ENCODE measurements at places on chromosomes 4 and X.

DNA sequence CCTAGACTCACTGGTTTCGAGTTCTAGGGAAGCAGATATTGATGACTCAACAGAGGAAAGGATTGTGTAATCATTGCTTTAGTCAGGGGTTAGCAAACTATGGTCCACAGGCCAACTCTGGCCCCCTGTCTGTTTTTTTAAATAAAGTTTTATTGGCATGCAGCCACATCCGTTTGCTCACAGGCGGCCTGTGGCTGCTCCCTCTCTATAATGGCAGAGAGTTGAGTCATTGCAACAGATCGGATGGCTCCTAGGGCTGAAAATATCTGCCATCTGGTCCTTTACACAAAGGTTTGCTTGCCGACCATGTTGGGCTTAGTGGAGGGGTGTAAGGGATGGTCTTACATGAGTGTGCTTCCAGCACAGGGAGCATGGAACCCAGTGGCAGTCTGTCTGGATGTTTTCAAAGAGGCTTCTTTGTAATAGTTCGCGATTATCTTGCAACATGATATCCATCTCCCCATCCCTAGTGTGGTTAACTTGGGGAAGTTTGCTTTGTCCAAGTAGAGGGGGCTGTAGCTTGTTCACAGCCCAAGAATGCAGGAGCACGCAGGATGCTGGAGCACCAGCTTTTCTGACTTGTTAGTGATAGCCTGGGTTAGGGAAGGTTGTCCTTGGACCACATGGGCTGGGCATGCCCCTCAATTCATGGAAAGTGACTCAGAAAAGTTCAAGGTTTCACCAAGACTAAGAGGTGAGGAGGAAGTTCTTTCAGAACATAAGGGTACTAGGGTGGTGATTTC lies 59.3 kb upstream of the CLDN34 start:
- DNase-seq: no peak

GRCh38 chrX:41265615-41266014 lies 68.3 kb upstream of the DDX3X start:
- DNase-seq: no peak

DNA sequence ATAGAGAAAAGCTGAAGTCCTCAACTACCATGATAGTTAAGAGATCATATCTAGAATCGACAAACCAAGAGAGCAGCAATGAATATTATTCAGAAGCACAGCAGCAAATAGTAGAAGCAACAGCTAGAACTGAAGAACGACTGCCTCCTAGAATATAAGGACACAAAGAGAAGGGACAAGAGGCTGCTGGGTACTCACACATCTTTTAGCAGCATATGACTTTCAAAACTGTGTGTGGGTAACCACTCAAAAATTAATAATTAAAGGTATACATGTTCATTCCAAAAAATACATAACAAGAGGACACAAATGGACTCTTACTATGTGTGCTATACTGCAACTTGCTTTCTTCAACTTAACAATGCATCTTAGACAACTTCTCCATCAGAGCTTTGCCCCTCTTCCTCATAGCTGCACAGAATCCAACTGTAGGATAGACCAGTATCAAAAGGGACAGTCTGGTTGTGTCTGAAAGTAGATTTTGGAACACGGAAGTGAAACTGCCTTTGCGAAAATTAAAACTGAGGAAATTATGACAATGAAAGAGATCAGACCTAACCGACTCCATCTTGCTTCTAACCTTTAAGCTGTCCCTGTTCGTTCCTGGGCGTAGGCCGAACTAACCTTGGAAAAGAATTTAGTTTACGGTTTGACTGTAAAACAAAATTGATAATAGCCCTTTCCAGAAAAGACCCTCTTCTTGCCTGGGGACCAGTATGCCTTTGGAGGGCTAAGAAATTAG lies 125.7 kb downstream of the SH3KBP1 start:
- DNase-seq: no peak

- no peak for DNase-seq
Measured at GRCh38 chr4:101000496-101000895, 346.8 kb downstream of the PPP3CA start.

DNA sequence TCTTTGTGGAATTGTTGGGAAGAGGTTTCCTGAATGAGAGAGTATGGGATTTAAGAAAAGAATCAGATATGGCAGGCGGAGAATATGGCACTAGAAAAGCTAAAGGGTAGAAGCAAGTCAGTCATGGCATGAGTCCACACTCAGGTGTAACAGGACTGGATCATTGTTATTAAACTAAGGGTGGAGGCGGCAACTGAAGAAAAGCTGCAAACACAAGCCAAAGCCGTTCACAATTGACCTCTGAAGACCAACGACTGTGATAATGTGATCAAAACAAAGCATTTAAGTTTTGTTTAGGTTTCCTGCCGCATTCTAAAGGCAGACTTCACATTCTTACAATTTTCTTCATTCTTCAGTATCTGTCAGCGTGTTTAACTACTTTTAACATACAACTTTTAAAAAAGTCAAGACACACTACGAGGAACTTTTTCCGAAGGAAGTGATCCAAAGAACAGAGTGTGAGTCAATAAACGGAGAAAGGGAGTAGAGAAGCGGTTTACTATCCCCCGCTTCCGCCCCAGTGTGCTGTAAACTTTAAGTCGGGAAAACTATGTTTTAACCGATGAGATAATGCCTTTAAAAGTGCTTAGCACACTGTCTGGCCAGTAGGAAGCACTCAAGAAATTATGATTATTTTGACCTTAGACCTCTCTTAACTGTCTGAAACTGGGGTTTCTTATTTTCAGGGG lies 909 bp upstream of the SLAIN2 start:
- DNase-seq: no peak

- no peak for DNase-seq
Measured at GRCh38 chr4:125750399-125750798, 435.6 kb downstream of the FAT4 start.

- no peak for DNase-seq
Measured at GRCh38 chr4:61517144-61517543, 317.0 kb downstream of the ADGRL3 start.

GRCh38 chrX:39907964-39908661 lies 189.6 kb downstream of the BCOR start:
- DNase-seq: no peak

DNA sequence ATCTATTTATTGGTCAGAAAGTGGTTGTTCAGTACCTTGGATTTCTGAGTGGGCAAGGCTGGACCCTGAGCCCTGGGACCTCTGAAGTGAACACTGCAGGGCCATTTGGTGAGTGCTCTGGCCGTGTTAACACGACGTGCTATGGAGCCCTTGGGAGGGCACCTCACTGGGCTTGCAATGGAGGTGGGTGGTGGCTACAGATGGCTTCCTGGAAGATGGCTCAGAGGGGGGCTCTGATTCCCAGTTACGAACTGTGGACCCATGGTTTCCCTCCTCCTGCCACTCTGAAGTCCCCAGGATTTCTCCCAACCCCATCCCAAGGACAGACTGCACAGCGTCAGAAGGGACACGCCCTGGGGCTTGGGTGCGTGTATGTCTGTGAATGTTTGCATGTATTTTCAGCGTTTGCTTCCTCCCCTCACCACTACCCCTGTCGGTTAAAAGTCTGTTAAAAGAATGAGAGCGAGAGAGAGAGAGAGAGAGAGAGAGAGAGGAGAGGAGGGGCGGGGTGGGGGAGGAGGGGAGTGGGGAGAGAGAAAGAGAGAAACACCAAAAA lies 3.7 kb upstream of the RHOH start:
- DNase-seq: no peak

DNA sequence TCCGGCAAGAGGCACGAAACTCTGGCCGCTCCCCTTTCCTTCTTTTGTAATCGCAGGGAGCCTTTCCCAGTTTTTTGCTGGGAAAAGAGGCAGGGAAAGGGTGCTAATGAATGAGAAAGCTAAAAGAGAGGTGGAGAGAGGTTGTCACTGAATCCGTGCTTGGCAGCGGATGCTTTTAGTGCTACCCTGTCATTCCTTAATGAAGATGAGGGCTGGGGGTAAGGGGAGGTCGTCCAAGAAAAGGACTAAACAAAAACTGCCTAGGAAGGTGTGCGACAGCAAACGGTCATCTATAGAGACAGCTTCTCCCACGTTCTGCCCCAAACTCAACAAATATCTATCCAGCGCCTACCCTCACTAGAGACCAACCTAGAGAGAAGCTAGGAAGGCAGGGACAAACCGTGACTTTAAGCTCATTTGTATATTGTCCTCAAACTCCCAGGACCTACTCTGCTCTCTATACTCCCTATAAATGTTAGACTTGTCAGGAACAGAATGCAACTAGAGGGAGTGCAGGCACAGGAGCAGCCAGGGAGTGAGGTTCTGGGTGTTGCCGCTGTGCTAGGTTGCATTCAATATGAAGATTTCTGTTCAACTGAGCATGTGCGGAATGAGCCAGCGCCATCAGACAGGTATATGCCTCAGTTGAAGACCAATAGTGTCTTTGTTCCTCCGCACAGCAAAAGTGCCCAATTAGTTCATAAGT lies 777 bp upstream of the CASK start:
- DNase-seq: no peak

DNA sequence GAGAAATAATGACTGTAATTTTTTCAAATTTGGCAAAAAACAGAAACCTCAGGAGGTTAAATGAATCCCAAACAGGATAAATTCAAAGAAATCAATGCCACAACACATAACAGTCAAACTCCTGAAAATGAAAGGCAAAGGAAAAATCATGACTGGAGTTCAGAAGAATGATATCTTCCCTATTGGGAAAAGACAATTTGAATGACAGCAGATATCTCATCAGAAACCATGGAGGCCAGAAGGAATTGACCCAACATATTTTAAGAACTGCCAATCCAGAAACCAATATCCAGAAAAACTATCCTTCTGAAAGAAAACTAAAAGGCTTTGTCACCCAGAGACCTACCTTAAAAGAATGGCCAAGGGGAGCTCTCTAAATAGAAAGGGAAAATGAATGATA lies 40.1 kb upstream of the MAMLD1 start:
- no peak for DNase-seq

DNA sequence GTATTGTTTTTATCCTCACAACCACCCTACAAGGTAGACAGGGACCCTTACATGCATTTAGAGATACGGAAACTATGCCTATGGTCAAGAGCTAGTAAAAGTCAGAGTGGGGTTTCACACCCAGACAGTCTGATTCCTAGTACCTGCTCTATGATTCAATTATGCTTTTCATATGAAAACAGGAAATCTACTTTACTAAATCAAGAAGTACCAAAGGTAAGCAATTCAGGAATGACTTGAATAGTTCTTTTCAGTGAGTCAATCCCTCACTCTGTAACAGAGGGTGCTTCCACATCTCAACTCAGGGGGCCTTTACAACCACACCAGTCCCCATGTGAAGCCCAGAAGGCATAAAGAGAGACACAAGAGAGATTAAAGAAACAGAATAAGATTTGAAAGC lies 191.4 kb downstream of the PPP3CA start:
- no peak for DNase-seq

DNA sequence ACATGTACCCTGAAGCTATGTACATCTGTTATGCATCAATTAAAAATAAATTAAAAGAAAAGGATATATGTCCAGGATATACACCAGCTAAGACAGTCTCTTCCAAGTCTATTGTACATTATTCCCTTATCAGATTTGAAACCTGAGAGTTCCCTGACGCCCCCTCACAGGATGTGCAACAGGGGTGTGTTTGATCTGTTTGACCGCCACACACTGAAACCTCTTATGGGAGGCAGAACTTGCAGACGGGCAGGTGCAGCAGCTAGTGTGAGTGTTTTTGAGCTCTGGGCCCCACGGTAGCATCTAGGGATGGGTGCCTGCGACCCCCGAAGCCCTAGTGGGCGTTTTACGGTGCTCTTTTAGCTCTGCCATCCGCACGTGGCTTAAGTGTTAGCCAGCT lies 4.7 kb downstream of the XG start:
- DNase-seq: no peak

DNA sequence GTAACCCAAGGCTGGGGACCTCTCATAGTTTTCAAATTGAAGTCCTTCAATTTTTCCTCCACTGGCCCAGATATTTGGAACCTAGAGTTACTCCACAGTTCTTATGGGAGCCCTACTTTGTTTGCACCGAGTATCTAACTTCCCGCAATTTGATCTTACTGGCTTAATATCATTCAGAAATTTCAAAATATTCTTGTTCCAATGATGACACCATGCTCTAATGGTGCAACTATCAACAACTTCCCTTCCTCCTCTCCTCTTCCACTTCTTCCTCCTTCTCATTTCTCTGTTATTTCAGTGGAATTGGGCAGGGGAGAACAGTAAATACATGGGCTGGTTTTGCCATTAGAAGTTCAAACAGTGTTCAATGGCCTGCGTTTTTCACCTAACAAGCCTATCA lies 20.2 kb downstream of the PDCL2 start:
- DNase-seq: no peak

- no peak for DNase-seq
Measured at GRCh38 chr4:185341377-185341776, 54.3 kb downstream of the LRP2BP start.

GRCh38 chr4:23654791-23655190 lies 235.1 kb downstream of the PPARGC1A start:
- DNase-seq: no peak

GRCh38 chr4:1472911-1473518 lies 66.8 kb upstream of the NKX1-1 start:
- DNase-seq: no peak

DNA sequence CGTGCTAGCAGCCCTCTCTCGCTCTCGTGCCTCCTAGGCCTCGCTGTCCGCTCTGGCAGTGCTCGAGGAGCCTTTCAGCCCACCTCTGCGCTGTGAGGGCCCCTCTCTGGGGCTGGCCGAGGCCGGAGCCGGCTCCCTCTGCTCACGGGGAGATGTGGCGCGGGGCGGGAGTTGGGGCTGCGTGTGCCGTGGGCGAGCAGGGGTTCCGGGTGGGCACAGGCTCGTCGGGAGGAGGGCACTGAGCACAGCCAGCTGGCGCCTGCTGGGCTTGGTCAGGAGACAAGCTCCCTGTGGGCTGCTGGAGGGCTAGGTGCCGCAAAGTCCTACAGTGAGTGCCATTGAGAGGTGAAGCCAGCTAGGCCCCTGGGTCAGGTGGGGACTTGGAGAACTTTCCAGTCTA lies 994.5 kb downstream of the C4orf33 start:
- no peak for DNase-seq

- DNase-seq: peak; percentile 44
Measured at GRCh38 chr4:24473309-24473721, 111.0 kb downstream of the DHX15 start.

DNA sequence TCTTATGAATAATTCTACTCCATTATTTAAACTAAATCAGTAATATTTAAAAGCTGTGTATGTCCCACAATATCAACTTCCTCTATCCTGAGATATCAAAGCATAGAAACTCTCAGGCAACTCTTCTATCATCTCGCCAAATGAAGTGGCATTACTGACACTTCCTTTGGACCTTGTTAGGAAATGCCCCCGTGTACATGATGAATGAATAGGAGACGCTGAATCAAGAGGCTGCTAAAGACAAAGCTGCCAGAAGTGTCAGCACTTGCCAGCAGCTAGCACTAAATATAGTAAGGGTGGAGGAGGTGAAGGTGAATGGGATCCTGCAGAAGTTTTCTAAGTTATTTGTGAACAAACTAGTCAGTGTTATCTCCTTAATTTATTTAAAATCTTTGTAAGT lies 99.5 kb upstream of the BLTP1 start:
- peak; percentile 1 for DNase-seq

GRCh38 chrX:5876984-5877596 lies 351.6 kb downstream of the NLGN4X start:
- no peak for DNase-seq

- DNase-seq: no peak
Measured at GRCh38 chrX:154541896-154542722, 4.5 kb downstream of the G6PD start.

- DNase-seq: no peak
Measured at GRCh38 chrX:17374619-17375366, at the start of gene NHS. TSS of gene NHS (plus strand) at chrX:17375200. CDS start at chrX:17375758, 558 bp downstream.

GRCh38 chrX:101191217-101191750 lies 28.3 kb upstream of the DRP2 start:
- DNase-seq: no peak

Measured in caudate nucleus (tissue), 63 donors.